ENCODE measurements at places on chromosomes 16 and 17. TPM values are rescaled to one million over a fixed set of nuclear protein-coding genes. Genes with fewer than 3 reads are reported as not detected.

The FOXJ1 gene
- 3.8 TPM for total RNA-seq

The KRTAP4-1 gene
- not detected for total RNA-seq

The CCDC154 gene
- 5.0 TPM for total RNA-seq

GRCh38 chr16:66585481-66586239, 6.4 kb downstream of the CMTM2 start:
- DNase-seq: no peak
